ENCODE measurements at places on chromosomes 5 and 9.

- DNase-seq, result no peak
Observed at GRCh38 chr5:100232736-100233135, 302.4 kb upstream of the FAM174A start.

DNA sequence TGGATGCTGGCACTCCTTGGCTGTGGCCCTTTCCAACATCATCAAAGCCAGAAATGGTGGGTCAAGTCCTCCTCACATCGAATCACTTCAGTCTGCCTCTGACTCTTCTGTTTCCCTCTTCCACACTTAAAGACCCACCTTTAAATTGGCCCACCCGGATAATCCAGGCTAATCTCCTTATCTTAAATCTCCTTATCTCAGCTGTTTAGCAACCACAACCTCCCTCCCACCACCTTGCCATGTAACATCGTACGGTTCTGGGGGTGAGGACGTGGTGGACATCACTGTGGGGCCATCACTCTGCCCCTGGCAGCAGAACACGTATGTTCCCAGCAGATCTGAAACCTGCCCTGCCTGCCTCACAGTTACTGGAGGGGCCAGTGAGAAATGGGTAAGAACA lies 11.5 kb downstream of the IGFBPL1 start:
- DNase-seq, result no peak

- no peak for DNase-seq
Observed at GRCh38 chr5:56290378-56291078, 57.4 kb upstream of the ANKRD55 start.

- DNase-seq, result no peak
Observed at GRCh38 chr5:144126707-144127106, 43.8 kb downstream of the YIPF5 start.

- no peak for DNase-seq
Observed at GRCh38 chr5:72144762-72145161, 37.5 kb downstream of the MAP1B start.

DNA sequence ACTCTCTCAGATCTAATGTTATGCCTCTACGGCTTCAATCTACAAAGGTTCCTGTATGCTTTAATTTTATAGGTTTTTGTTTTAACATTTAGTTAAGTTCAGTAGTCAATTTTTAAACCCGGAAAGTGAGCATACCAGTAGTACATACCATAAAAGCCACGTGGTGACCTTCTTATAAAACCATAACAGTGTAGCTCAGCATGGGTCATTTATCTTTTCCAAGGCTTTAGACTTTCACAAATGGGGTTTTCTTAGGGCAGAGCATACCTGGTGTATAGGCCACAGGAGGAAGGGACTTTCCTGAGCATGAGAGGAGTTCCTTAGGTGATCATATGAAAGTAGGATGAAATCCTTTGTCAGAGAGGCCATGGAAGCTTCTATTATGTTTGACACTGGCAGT lies 23.2 kb downstream of the ECM2 start:
- DNase-seq, result no peak

DNA sequence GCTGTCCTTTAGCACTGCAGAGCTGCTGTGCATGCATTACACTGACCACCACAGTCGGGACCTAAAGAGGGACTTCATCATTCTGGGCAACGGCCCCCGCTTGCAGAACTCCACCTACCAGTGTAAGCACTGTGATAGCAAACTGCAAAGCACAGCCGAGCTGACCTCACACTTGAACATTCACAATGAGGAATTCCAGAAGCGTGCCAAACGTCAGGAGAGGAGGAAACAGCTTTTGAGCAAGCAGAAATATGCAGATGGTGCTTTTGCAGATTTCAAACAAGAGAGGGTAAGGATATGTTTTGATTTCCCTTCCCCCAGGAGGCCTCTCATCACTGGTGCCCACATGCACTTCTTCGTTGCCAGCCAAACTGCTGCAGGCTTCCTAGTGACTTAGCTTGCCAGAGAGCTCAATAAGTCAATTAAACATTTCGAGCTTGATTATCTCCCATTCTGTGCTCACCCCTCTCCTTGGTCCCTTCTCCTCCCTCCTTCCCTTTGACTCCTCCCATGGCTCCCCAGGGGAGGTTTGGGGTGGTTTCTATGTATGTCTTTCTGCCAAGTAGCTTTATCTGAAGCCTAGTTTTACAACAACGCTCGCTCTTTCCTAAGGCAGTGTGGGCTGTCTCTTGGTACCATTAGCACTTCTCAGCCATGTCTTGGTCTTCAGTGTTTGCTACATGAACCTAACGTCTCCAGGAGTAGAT lies 66.7 kb downstream of the ZNF462 start:
- DNase-seq, result no peak

GRCh38 chr5:32319926-32320543 lies 7.3 kb upstream of the MTMR12 start:
- DNase-seq, result no peak

DNA sequence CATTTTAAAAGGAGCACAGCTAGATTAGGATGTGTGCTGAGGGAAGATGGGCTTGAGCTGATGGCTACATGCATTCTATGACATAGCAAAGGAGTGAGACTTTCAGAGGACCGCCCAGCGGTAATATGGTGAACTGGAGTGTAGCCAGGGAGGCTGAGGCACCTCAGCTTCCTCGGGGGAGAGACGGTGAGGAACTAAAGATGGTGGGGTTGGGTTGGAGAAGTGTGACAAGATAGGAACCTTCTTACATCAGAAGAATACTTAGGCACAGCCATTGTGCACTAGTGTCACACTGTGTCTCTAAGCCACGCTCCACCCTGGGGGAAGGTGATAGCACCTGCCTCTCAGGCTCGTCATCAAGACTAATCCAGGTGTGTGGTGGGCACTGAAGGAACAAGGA lies 118.0 kb upstream of the IRX2 start:
- no peak for DNase-seq

- DNase-seq, result no peak
Observed at GRCh38 chr9:8961186-8961851, 1161.7 kb upstream of the DMAC1 start.

DNA sequence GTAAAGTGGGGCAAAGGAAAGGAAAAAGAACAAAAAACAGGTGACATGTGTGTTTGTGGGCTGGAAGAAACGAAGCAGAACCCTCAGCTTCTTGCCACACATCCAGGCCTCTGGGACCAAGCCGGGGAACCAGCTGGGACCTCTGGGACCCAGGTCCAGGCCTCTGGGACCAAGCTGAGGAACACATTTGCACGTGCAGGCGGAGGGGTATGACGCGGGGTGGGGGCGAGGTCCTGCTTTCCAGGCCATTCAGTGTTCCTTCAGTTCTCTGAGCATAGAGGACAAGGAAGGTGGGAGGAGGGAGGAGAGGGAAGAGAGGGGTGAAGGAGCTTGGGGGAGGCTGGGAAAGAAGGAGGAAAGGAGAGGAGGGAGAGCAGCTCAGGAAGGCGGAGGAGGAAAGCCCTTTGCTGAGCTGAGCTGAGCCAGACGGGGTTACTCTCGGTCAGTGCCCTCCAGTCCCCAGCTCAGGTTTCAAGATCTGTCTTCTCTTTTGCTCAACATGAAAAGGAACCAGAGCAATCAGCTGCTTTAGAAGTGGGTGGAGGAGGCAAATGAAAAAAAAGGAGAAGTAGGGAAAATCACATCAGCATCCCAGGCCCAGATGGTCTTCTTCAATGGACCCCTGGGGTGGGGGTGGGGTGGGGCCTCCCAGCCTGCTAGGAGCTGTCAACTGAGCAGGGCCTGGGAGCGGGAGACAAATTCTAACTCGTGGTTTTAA lies 59.1 kb downstream of the ABCA1 start:
- DNase-seq, result no peak

DNA sequence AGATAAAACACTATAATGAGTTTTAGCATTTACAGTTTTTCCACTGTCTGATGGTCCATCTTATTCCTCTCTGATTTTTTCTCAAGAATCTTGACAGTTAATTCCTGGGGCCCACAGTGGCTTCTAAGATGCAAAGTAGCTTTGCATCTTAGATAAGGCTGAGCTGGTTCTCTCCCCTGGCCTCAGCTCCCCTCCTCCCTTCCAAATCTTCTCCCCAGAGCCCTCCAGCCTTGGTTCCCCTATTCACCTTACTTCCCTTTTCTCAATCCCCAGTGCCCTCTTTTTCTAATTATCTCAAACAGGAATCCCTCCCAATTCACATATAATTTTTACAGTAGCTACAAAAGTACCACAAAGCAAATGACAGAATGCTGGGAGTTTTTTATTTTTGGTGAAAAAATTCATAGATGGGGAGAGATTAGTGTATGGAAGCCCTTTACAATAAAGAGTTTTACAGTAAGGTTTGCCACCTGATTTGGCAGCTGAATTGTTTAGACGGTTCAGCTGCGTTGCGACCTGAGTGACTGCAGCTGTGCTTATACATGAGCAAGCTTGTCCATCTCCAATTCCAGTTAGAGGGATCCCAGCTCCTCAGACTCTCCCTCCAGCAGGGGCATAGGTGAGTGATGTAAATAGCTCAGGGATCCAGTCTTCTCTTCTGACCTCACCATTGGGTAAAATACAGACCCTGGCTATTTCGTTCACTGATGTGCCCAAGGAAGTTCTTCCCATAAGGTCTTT lies 51.4 kb upstream of the CKMT2 start:
- no peak for DNase-seq
